T-helper 9 cell (primary cell): ENCODE measurements at places on chromosomes 12 and 14.

DNA sequence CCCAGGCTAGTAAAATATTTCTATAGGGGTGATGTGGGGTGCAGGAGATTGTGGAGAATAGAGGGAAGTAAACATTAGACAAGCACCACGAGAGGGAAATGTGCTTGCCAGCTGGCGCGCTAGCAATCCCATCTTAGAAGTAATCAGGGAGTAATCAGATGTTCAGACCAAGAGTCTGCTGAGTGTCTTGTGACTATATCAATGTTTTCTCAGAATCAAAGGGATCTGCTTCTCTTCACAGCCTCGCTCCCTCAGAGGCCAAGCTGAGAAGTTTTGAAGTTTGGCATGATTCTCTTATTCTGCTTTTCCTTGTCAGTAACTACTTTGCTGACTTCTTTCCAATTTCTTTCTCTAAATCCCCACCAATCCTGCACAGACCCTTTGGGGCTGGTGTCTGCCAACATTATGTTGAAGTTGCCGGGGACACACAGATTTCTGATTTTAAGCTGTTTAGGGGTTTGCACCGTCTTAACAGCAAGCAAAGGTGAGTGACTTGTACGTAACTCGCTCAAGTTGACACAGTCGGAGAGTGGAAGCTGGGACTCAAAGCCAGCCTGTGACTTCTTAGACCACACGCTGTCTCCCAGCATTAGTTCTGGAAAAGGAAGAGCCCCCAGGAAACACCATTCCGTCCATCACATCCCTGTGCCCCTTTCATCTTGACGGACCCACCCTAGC, 22.0 kb upstream of the TSPAN9 start:
- no peak for DNase-seq

GRCh38 chr14:94547726-94548125, 13.5 kb upstream of the SERPINA4 start:
- DNase-seq, result no peak

- DNase-seq, result no peak
Measured at GRCh38 chr14:55398679-55399078, 13.0 kb downstream of the ATG14 start.

GRCh38 chr12:79634957-79635471, 55.8 kb downstream of the PAWR start:
- no peak for DNase-seq

DNA sequence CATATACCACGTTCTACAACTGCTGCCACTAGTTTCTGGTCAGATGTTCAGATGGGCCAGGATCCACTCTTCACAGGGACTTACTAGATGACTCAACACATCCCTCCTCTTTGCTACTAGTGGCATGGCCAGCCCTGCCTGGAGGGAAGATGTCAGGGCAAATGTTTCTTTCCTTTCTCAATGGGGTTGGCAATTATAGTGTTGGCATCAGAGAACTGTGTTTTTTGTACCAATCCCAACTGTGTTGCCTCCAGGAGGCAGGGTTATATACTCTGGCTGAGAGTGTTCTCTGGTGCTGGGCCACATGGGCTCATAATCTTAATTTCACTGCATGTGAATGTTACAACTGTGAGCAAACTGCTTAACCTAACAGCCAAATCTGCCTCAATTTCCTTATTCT, 69.9 kb upstream of the AVPR1A start:
- no peak for DNase-seq

- DNase-seq, result no peak
Measured at GRCh38 chr12:59425798-59426197, 170.0 kb upstream of the SLC16A7 start.

- DNase-seq, result peak; percentile 4
Measured at GRCh38 chr12:67989184-67989920, at the start of gene IFNG-AS1. Gene IFNG-AS1 (plus strand): TSS chr12:67989447.

DNA sequence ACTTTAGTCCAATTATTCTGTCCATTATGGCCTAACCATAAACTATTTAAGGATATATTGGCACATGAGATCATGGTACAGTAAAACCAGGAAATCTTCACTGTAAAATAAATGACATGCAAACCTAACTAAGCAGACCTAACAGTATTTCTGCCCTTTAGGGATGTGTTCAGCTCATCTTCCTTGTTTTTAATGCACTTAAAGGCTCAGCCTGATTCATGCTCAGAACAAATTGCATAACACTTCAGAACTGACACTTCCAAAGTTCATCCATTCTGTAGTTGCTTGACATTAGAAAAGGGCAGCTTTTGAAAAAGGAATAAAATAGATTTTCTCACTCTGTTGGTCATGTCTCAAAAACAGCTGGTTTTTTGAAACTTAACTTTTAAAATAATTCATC, 708.5 kb downstream of the C12orf50 start:
- no peak for DNase-seq

DNA sequence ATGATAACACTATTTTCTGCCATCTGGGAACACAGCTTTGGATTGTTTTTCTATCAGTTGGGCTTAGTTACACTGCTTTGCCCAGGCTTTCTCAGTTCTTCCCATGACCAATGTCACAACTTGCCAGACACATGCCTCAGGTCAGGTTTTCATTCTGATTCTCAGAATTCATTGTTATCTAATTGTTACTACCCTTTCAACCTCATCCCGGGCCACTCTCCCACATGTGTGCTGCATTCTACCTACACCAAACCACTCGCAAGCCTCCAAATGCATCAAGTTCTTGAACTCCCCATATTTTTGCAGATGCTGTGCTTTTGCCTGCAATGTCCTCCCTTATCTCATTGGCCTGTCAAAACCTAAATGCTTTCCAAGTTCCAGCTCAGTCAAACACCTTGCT, 36.3 kb downstream of the NELL2 start:
- no peak for DNase-seq
